ENCODE measurements at places on chromosomes 5 and 9.

- DNase-seq = no peak
Observed at GRCh38 chr5:173015598-173016455, 32.3 kb downstream of the ATP6V0E1 start.

DNA sequence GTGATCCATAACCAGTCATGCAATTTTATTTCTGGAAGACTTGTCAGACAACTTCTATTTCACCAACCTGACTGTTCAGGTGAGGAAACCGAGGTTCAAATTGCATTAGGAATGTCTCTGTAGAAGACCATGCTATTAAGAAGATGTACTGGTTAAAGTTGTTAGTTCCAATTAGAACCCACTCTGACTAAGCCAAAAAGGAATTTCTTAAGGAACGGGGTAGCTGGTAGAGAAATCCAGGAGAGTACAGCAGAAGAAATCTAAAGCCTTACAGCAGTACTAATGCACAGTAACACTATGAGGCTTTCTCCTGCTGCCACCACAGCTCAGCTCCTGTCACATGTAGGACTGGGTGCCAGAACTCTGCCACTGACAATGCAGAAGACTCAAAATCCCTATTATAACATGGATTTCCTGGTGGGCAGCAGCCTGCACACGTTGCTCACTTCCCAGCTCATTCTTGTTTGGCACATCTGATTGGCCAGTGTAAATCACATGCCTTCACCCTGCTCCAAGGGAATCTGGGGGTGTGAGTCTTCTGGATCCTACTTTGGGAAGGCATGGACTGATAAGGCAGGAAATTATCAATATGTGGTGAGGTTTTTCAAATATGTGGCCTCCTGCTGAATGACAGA is 37.1 kb downstream of the CAST start:
- no peak for DNase-seq

GRCh38 chr5:68950125-68950524 is 143.7 kb upstream of the SLC30A5 start:
- no peak for DNase-seq

GRCh38 chr9:84296146-84296843 is 44.3 kb downstream of the SLC28A3 start:
- DNase-seq = no peak

DNA sequence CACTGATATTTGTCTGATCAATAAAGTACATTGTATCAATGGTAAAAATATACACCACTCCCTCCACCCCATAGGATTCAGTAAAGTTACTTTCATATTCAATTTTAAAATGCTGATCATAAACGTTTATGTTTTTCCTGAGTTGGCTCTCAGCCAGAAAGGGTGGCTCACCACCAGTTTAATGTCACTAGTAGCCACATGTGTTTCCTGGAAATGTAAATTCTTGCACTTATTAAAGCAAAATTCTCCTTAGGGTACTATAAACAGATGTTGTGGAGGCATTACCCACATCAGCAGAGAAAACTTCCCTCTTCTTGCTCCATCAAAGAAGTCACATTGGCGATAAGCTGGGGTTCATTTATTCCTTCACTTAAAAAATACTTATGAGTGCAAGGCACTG is 210.3 kb downstream of the SREK1 start:
- DNase-seq = no peak

DNA sequence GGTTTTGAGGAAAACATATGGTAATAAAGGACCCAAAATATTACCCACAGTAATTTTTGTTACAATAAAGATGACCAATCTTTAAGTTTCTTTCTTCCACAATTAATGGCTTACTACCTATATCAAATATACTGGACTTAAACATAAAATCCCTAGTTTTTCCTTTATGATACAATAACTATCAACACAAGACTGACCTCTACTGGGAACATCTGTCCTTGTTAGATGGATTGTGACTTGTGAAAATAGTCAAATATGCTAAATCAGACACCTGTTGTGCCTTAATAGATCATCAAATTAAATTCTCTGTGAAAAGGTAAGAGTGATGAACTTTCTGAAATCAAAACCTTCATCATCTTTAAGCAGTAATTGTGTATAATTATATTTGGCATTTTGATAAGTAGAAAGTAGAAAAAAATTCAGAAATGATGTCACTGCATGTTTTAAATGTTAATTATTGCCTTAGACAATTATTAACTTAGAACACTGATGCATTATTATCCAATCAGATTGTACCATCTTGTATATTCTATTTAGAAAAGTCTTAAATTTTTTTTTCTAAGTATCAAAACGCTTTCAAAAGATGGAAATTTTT is 113.6 kb downstream of the DEPDC1B start:
- DNase-seq = no peak

DNA sequence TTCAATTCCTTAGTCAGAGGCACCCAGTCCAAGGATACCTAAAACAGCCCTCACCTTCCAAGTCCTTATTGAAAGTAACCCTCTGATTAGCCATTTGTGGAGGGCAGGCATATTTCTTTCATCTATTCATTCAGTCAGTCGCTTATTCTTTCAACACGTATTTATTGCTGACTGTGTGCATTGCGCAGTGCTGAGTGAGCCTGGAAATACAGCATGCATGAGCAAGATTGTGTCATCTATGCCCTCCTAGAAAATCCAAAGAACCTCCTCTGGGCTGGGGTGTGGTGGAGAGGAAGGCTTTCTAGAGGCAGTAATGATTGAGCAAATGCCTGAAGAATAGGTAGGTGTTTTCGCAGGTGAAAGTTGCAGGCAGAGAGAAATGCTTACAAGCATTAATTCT is 8.5 kb upstream of the FEM1C start:
- DNase-seq = no peak

- no peak for DNase-seq
Observed at GRCh38 chr9:137797206-137798120, 80.1 kb upstream of the CACNA1B start.
